Stimulated activated CD4-positive, alpha-beta T cell treated with anti-CD3 and anti-CD28 coated beads, Interleukin-1b, Interleukin-23, amount 100 ng/mL, for 1 hour (primary cell): ENCODE measurements at places on chromosomes 11 and 22.

DNA sequence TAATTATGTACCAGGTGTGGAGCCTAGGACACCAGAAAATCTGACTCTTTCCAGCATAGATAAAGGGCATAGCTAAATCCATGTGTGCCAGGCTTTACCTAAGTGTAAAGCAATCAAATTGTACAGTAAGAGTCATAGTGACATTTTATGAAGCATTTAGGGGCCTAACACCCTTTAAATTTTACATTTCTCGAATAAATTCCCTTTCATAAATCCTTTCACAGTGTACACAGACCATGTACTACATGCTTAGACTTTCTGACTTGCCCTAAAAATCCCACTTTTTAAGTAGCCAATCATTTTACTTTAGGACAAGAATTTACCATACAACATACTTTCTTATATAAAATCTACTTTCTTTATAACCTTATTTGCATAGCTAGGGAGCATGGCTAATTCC lies 727.6 kb upstream of the LUZP2 start:
- no peak for DNase-seq

DNA sequence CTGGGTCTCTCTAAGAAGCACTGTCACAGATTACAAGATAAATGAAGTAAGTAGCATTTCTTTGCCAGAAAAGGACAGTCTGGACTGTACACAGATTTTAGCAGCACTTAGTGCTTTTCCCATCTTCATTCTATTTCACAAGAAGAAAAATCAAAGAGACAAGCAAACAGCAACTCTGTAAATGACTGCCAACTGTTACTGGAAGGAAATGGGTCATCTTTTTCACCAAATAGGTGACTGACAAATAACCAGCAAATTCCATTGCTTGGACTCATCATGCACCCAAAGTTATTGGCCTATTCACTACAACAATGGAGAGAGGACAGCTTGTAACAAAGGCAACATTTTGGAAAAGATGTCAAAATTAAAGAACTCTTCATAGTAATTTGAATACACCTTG lies 28.9 kb upstream of the CARD18 start:
- no peak for DNase-seq

DNA sequence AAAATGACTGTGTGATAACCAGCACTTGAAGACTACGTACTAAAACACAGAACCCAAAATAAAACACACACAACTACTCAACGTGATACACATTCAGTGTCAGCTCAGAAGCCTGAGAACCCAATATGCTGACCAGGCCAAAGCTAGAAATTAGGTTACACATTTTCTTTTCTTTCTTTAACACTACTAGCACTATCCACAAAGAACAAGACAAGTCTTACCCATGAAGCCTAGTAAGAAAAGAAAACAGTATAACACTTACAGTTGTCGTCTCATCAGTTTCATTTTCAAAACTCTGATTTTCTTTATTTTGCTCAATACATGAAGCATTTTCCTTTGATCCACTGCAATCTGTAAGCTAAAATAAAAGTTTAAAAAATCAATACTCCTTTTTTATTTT lies 472.9 kb downstream of the DLG2 start:
- DNase-seq = no peak

DNA sequence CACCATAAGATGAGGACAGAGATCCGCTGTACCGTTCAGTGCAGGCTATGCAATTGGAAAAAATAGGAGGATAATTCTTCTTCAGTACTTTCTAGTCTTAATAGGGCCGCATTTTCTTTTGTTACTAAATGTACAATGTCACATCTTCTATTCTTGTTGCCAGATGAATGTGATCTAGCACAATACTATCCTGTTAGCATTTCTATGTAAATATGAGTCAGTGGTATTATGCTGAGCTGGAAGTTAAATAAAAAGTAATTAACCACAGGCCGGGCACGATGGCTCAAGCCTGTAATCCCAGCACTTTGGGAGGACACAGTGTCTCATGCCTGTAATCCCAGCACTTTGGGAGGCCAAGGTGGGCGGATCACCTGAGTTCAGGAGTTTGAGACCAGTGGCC lies 24.4 kb upstream of the BIRC3 start:
- no peak for DNase-seq

- DNase-seq = no peak
Measured at GRCh38 chr11:19727246-19727645, 14.6 kb downstream of the NAV2 start.

DNA sequence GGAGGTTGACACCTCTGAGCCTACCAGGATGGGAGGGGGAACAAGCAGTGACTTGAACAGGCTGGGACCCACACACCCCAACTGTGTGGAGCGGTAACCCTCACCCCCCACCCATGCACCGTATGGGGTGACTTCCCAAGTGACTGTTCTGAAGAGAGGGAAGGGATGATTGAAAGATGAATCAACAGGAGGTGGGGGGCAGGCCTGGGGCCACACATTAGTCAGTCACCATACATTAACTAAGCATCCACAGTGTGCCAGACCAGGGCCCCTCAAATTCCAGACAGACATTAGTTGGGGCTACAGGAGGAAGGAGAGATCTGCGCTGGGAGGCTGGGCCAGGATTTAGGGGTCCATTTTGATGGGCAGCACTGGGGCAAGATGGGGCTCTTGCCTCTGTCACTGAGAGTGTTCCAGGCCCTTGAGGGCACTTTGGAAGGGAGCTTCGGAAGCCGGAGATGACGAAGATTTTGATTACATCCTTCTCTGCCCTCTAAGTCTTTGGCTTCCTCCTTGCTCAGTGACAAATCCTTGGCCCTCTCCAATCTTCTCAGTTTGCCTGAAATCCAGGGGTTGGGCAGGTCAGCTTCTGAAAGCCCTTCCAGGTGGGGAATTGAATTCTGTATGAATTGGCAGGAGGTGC lies 966 bp downstream of the SMTN start:
- no peak for DNase-seq

- no peak for DNase-seq
Measured at GRCh38 chr22:35681454-35682052, 33.3 kb downstream of the APOL6 start.

- no peak for DNase-seq
Measured at GRCh38 chr11:27319072-27319471, 43.9 kb downstream of the CCDC34 start.

DNA sequence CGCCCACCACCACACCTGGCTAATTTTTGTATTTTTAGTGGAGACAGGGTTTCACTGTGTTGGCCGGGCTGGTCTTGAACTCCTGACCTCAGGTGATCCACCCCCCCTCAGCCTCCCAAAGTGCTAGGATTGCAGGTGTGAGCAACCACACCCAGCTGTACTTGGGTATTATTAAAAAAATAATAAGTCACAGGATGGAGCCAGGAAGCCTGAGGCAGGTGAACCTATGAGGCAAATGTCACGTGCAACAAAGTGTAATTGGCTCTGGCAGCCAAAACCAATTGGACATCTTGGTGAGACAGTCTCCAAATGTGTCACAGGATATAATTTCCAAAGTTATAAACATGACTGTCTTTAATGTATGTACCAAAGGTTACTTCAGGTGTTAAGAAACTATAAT lies 24.0 kb upstream of the MALAT1 start:
- no peak for DNase-seq

DNA sequence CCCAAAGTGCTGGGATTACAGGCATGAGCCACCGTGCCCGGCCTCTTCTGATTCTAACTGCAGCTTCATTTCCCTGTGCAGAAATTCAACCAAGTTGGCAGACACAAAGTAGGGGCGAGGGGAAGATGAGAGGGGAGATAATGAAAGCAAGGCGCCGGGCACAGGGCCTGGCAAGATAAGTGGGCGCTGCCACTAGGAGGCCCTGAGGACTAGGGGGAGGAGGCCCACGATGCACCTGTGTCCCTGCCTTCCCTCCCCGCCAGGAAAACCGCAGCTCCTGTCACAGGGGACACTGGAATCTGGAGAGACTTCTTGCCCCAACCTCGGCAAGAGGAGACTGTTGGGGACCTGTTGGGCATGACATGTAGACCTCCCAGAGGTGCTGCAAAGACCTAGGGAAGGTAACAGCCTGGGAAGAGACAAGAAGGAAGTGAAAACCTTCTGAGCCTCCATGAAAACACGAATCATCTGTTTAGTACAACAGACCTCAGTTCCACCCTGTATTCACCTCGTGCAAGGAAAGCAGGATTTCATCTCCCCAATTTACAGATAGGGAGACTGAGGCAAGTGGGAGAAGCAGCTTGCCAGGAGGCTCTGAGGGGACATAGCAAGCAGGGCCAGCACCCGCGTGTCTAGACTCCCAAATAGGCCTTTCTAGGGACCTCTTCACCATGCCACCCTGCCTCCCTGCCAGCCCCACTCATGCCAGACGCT lies 3.1 kb upstream of the LGALS1 start:
- no peak for DNase-seq

DNA sequence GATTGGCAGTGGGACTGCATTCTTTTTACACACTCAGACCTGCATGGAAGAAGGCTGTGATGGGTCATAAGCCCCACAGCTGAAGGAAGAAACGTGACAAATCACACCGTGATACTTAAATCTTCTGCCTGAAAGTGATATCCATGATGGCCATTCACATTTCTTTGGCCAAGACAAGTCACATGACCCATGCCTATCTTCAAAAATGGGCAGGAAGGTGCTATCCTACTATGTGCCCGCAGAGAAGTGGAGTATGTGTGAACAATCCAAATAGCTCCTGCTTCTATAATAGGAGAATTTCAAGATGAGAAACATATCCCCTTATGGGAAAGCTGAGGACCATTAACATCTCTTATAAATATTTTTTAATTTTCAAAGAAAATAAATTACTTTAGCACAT lies 56.6 kb upstream of the TEAD1 start:
- DNase-seq = no peak

GRCh38 chr11:28346209-28346608 lies 238.0 kb downstream of the METTL15 start:
- DNase-seq = no peak

DNA sequence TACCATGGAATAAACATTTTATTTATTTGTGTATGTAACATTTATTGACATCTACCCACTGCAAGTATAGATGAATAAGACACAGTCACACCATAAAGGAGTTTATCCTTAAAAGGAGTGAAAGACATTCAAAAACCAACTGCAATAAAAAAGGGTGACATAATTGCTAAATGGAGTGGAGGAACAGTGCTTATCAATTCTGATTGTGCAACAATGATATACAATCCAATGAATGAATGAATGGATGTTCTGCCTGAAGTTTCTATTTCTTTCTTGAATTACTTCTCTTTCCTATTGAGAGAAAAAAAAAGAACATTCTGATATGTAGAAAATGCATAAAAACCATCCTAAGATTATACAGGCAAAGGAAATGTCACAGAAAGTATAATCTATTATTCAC lies 10.0 kb downstream of the MMP7 start:
- DNase-seq = no peak

DNA sequence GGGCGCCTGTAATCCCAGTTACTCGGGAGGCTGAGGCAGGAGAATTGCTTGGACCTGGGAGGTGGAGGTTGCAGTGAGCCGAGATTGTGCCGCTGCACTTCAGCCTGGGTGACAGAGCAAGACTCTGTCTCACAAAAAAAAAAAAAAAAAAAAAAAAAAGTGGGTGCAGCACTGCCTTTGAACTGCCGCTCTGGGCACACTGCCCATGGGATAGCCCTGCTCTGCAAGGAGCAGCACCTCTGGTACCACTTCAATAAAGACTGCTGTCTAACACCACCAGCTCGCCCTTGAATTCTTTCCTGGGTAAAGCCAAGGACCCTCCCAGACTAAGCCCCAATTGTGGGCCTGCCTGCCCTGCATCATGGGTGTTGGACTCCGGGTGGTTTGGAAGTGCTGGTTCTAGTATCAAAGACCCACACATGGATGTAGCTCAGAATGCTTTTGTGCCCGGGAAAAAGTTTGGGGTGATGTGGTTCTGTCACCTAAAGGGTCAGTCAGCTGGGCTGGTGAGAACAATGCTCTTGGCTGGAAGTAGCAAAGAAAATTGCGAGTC lies 444.3 kb downstream of the TBC1D22A start:
- DNase-seq = no peak

- no peak for DNase-seq
Measured at GRCh38 chr11:70328556-70328955, 58.1 kb downstream of the PPFIA1 start.

GRCh38 chr11:86230921-86231434 lies 13.6 kb upstream of the EED start:
- DNase-seq = no peak

GRCh38 chr11:133922078-133922870 lies 34.5 kb downstream of the IGSF9B start:
- DNase-seq = no peak

DNA sequence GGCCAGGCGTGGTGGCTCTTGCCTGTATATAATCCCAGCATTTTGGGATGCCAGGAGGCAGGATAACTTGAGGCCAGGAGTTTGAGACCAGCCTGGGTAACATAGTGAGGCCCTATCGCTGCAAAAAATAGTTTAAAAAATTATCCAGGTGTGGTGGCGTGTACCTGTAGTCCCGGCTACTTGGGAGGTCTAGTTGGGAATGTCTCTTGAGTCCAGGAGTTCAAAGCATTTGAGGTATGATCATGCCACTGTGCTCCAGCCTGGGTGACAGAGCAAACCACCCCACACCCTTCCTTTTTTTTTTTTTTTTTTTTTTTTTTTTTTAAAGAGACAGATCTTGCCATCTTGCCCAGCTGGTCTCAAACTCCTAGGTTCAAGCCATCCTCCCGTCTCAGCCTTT lies 16.8 kb downstream of the CBL start:
- DNase-seq = no peak

GRCh38 chr11:64355078-64355940 lies 3.7 kb upstream of the RPS6KA4 start:
- DNase-seq = no peak

DNA sequence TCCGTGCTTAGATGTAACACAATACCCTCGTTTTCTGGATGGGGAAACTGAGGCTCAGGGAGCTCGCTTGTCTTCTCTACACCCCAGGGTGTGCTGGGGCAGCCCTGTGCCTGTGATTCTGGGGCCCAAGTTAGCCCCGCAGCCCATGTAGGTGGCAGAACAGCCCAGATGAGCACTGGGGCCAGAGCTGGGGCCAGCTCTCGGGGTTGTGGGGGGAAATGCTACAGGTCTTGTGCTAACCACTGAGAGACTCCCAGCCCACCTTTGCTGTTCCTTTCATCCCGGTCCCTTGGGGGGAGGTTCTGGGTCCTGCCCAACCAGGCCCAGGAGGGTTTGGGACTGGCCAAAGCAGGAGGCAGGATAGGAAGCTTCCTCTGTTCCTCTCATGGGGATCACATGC lies 13.5 kb downstream of the MYEOV start:
- DNase-seq = no peak

DNA sequence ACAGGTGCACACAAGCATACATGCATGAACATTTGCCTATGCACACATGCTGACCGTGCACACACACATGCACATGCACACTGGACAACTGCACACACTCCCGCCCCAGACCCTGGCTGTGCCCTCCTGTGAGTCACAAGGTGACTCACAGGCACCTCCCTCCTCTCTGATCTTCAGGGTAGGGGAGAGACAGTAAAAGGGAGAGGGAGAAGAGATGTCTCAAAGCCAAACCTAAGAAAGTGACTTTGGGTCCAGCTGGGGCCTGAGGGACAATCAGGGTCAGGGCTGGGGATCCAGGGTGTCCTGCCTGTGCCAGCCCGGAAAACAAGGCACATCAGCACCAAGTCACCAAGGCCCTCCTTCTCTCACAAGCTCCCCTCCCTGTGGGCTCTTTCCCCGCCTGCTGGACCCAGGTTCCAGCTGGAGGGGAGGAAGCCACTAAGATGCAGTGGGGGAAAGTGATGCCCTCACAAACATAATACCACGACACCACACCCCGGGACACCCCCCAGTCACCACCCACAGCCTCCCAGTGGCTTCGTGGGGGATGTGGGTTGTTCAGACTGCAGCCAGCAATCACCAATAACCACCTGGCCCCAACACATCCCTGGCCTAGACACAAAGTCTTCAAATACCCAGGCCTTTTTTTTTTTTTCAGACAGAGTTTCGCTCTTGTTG lies 39.3 kb downstream of the PDGFB start:
- no peak for DNase-seq

- no peak for DNase-seq
Measured at GRCh38 chr11:73783483-73784020, 4.1 kb upstream of the MRPL48 start.
